ENCODE measurements at places on chromosomes 4 and X.

DNA sequence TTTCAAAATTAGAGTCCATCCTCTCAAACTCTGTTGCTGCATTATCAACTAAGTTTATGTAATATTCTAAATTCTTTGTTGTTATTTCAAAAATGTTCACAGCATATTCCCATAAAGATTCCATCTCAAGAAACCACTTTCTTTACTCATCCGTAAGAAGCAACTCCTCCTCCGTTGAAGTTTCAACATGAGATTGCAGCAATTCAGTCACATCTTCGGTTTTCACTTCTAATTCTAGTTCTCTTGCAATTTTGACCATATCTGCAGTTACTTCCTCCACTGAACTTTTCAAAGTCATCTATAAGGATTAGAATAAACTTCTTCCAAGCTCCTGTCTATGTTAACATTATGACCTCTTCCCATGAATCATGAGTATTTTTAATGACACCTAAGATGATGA, 216.6 kb upstream of the SLC7A11 start:
- DNase-seq: no peak

DNA sequence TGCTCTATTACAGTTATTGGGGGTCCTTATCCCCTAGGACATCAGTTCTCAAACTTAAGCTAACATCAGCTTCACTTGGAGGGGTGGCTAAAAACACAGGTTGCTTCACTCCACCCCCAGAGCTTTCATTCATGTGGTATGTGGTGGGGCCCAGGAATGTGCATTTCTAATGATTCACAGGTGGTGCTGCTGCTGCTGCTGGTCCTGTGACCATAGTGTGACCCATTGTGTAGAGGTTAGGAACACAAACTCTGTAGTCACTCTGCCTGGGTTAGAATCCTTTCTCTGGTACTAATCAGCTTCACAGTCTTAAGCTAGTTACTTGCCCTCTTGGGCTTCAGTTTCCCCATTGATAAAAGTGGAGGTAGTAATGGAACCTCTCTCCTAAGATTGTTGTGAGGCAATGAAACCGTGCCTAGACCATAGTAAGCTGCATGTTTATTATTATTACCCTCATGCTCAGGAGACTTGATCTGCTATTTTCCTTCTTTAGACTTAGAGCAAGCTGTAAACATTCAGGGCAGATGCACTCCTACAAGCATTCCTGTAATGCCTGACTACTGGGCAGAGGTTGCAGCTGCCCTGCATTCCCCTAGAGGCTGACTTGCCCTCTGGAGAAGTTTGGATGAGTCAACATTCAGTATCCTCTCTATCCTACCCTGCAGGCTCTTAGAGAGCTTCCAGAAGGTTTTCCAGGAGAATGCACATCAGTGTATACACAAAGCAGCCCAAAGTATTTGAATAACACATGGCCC, 94.1 kb upstream of the ACSL4 start:
- DNase-seq: no peak

- no peak for DNase-seq
Observed at GRCh38 chr4:126533146-126533805, 1099.5 kb upstream of the INTU start.

DNA sequence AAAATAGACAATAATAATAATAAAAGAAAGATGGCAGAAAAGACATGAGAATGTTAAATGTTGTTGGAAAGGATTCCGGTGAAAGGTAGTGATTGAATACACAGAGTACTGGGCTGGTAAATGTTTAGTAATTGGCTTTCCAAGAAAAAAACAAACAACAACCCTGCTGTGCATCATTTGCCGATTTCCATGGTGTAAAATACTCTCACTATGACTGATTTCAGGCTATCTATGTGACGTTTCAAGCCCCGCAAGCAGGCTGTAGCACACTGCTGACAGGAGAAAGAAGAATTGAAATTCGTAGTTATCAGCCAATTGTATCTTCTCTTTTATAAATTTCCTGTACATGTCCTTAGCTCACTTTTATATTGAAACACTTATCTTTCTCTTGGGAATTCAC, 13.6 kb upstream of the SEPTIN6 start:
- no peak for DNase-seq

DNA sequence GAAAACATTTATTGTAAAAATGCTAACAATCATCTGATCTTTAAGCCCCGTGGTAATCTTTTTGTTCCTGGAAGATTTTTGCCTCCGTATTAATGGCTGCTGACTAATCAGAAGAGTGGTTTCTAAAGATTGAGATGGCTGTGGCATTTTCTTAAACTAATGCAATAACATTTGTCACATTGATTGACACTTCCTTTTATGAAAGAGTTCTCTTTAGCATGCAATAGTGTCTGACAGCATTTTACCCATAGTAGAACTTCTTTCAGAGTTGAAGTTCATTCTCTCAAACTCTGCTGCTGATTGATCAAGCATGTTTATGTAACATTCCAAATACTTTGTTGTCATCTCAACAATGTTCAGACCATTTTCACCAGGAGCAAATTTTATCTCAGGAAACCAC, 26.8 kb upstream of the UGT2B4 start:
- no peak for DNase-seq

All from hematopoietic multipotent progenitor cell treated with erythropoietin and hydrocortisone succinate and interleukin-3 and kit ligand, for 8 days (in vitro differentiated cells).